Urothelium cell line (cell line): ENCODE measurements at places on chromosomes 7 and 10.

DNA sequence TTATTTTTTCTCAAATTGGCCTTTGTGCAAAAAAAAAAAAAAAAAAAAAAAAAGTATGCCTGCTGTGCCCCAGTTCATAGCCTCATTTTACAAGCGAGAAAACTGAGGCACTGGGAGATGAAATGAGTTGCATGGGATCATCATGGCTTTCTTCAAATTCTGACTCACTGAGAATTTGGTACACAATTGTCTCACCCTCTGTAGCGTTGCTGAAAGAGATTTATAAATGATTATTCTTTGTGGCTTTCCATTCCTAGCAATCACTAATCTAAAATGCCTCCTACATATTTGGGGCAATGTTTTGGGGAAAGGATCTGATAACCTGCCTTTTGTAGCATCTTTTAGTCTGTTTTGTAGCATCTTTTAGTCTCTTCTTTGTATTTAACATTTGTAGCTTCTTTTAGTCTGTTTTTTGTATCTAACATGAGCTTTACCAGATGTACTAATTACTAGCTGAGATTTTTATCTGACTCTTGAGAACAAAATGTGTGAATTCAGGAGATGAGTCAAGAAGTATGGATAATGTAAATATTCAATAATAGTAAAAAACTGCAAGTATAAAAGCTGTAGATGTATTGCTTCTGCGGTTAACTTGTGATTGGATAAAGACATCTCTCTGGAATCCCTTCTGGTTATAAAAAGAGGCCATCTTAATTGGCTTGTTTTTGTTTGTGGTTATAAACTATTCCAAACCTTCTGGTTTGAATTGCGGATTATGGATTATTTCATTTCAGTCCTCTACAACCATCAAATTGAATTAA lies 161.4 kb downstream of the ARID5B start:
- no peak for DNase-seq

- no peak for DNase-seq
These were observed 47.8 kb downstream of the MGMT start for GRCh38 chr10:129514568-129515451.

GRCh38 chr10:119477444-119477843 lies 65.1 kb downstream of the RGS10 start:
- no peak for DNase-seq

GRCh38 chr10:72875250-72876055 lies 18.1 kb upstream of the OIT3 start:
- DNase-seq: peak; percentile 40

DNA sequence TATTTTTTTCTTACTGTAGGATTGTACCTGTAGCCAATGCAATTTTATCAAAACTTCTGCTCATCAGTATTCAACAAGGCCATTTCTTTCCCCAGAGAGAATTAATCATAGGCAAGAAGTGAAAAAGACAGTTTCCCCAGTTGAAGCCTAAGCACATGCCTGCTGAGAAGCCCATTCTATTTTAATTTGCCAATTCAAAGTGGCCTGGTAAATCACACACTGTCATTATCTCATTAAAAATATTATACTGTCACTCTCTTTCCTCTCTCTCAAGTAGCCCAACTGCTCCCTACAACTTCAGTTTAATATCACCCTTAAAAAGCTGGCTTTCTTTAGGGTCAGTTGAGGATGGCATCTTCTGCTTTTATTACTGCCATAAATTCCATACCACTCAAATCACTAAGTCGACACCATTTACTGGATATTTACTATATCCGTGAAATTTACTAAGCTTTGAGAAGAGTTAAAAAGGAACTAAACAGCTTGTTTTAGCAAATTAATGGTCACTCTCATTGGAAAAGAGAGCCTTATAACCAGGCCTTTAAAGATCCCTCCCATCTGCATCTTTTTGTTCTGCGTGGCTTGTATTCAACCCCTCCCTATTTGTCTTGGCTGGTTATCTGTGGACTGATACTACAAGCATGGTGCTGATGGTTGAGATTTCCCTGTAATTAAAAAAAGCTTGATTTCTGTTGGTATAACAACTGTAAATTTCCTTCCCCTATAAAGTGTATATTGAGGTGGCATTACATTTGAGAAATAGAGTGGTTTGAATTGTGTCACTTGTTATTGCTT lies 30.6 kb downstream of the COL28A1 start:
- no peak for DNase-seq

DNA sequence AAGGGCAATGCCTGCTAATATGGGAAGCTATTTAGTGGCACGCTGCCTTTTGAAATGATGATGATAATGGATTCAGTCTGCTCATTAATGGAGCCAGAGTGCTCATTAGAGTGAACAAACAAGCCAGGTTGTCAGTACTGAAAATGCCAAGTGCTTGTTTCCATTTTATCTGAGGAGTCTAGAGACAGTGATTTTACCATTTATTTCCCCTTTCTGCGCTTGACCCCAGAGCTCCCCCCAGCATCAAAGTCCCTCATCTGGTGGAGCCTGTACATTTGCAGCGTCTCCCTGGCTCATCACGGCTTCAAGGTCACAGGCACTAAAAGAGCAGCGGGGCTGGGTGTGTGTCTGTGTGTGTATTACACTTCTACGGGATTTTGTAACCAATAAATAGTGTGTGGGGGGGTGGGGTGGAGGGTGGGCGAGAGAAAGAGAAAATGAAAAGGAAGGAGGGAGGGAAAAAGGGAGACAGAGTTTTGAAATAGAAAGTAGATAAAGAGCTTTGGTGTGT lies 553.8 kb downstream of the TFEC start:
- DNase-seq: no peak

DNA sequence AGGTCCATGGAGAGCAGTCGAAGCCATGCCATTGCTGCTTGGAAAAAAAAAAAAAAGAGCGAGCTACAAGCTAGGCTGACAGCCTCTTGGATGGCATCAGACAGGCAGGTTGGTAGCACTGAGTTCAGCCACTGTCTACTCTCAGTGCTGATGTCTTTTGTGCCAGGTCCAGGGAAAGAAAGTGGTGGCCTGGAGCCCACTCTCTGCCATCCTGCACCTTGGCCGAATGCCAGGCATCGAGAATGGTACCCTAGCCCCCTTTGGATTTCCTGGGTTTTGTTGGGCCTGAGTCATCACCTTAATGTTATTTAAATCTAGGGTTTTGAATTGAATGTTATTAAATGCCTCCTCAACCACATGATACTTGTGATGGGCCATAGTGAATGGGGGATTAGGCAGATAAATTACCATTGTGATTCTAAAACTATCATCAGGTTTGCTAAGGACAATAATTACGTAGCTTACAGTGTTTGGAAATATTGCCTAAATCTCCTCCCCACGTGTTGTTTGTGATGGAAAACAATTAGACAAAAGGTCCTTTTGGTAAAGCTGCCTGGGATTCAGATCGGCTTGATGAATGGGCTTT lies 195.7 kb upstream of the GPR26 start:
- DNase-seq: no peak

GRCh38 chr7:116929021-116929420 lies 24.3 kb upstream of the ST7 start:
- DNase-seq: no peak

DNA sequence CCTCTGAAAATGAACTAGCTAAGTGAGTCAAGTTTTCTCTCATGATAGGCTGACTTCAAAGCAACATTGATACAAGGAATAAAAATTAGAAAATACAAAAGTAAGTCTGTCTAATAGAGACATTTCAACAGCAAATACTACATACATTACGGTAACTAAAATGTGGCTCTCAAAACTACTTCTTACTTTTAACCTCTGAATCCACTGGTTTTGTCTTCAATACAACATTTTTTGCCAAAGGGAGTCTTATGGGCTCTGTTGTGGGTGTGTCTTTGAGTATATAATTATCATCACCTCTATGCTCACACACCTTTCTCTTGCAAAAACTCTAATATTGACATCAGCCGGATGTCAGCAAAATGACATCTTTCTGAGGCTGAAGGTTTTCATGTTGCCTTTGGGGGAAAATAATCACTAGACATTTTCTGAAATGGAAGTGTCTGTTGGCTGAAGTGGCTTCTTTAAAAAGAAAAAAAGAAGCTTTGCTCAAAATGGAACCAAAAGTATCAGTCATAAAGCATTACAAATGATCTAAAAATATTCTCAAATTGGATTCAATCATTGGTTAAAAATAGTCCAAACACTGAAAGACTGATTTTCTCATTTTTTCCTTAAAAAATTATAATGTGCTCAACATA lies 41.8 kb upstream of the FAM133B start:
- no peak for DNase-seq

GRCh38 chr7:8105449-8106095 lies 137.0 kb downstream of the GLCCI1 start:
- no peak for DNase-seq

DNA sequence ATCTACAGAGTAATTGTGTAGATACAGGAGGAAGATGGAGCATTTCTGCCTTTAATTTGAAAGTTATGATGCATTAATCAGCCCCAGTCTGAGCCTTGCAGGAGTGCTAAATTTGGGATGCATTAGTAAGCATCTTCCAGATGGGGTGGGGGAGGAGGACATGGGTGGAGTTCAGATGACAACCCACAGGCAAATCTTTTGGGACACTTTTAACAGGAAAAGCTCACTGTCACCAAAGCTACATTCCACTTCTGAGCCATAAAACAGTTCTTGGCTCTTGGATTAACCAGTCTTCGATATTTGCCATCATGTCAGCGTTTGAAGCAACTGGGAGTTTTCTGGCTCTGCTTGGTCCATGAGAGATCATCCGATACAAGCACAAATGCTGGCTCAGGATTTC lies 121.1 kb downstream of the CXCL12 start:
- no peak for DNase-seq

GRCh38 chr7:134643131-134643530 lies 3.5 kb upstream of the BPGM start:
- no peak for DNase-seq

GRCh38 chr7:142792129-142792528 lies 21.4 kb downstream of the PRSS2 start:
- DNase-seq: no peak

GRCh38 chr10:12971001-12971788 lies 30.3 kb downstream of the CCDC3 start:
- no peak for DNase-seq

GRCh38 chr10:50387732-50388073 lies 136.4 kb upstream of the ASAH2 start:
- DNase-seq: no peak

DNA sequence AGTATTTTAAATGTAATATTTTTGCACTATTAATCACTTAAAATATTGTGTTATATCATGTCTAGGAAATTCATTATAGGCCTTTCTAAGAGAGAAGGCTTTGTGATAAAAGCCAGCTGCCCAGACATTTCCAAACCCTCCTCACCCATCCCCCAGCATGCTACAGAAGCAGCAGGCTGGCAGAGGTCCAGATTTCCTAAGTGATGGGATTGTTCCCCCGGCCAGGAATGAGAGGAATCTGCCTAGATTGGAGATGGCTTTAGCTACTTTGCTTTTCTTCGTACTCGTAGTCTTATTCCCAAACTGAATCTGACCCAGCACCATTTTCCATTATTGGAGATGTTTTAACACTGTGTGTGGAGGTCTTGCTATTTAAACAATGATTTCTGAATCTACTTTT lies 29.4 kb downstream of the CDK14 start:
- peak; percentile 81 for DNase-seq

DNA sequence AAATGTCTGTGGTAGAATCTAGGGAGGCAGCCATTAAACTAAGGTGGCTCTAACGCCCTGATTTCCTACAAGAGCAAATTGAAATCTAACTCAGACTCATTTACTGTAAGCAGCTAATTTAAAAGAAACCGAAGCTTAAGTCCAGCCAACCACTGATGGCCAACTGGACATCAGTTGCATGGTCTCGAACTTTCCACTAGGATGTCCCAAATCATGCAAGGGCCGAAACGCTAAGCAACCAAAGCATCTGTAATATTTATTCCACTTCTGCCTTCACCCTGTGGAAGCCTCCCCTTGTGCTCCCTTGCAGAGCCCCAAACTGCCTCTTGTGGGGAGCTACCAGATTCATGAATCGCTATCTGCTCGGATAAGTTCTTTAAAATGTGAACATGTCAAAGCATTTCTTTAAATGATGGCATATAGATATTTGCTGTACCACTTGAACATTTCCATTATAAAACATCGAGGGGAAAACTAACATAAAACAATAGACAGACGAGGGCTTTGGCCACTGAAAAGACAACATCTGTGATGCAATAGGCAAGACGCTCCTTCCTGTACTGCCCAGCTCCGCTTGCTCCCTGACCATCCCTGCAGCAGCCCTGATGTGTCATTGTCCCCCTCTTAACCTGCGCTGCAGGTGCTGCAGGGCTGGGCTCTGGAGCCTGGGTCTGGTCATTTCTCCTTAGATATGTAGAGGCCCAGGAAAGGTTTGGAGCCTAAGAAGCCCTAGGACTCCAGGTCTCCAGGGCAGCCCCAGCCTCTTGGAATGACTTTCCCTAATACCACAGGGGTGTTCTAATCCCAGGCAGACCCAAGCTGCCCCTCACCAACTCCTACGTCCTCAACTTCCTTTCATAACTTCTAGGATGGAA lies 2.9 kb upstream of the RBP3 start:
- no peak for DNase-seq

GRCh38 chr7:2180081-2180480 lies 52.7 kb downstream of the MAD1L1 start:
- DNase-seq: no peak

- no peak for DNase-seq
These were observed 7.0 kb downstream of the MXI1 start for GRCh38 chr10:110214371-110214826.

GRCh38 chr10:82242778-82243177 lies 367.8 kb downstream of the NRG3 start:
- no peak for DNase-seq

- DNase-seq: no peak
These were observed 109.9 kb downstream of the ATXN7L1 start for GRCh38 chr7:105766421-105767073.

GRCh38 chr7:81871606-81872265 lies 101.9 kb upstream of the HGF start:
- DNase-seq: no peak

GRCh38 chr10:96448021-96448457 lies 65.7 kb downstream of the TLL2 start:
- no peak for DNase-seq

- DNase-seq: no peak
These were observed 86.4 kb upstream of the GNA12 start for GRCh38 chr7:2930310-2931033.

- DNase-seq: no peak
These were observed 62.4 kb upstream of the PDK4 start for GRCh38 chr7:95658676-95659075.

GRCh38 chr7:46145412-46145811 lies 224.3 kb upstream of the IGFBP3 start:
- peak; percentile 86 for DNase-seq

GRCh38 chr10:103193820-103194529 lies 903 bp upstream of the NT5C2 start:
- DNase-seq: no peak

DNA sequence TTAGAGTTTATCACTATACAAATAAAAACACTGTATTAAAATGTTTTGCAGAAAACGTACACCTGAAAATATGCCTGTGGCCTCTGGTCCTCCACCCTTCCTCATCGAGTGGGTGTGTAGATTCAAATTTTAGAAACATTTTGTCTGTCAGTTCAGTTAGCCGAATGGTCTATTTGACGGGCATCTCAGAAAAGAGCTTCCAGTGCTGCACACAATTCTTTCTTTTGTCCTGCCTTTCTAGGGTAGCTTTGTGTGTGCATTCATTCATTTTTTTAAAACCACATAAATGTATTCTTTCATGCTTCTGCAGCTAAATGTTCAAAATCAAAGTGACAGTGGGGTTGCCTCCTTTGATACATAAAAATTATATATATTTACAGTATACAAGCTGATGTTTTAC lies 46.8 kb downstream of the GNAI1 start:
- no peak for DNase-seq
